Renal cortex interstitium (tissue), 15 donors: ENCODE measurements at places on chromosomes 4 and X. TPM values are rescaled to one million over a fixed set of nuclear protein-coding genes. Genes with fewer than 3 reads are reported as not detected.

DNA sequence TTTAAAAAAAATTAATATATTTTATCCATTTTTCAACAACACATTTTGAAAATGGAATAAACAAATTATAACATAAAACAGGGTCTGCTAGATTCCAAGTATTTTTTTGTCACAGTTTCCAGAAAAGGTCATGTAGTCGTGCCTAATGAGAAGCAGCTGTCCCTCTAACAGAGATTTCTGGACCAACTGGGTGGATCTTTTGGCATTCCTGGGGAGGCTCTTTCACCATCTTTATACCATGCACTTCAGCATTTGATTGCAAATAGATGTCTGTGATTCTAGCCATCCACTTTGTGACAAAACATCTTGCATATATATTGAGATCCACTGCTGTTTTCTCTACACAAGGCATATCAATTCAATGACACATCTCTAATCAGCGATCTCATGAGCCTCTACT lies 210.7 kb upstream of the LDB2 start:
- DNase-seq = no peak

- DNase-seq = no peak
Observed at GRCh38 chr4:82833696-82834313, 35.2 kb upstream of the SCD5 start.

GNPDA2 gene
- polyA plus RNA-seq = 29.0 TPM

- DNase-seq = no peak
Observed at GRCh38 chrX:119398974-119399771, at the start of gene SLC25A43. TSS of gene SLC25A43 (plus strand) at chrX:119399336. CDS start at chrX:119399404, 68 bp downstream.

- no peak for DNase-seq
Observed at GRCh38 chrX:8288590-8288989, 117.5 kb upstream of the VCX2 start.

GRCh38 chr4:57854748-57855147 lies 744.6 kb upstream of the IGFBP7 start:
- peak; percentile 4 for DNase-seq

SPANXA1 gene
- not detected for polyA plus RNA-seq

DNA sequence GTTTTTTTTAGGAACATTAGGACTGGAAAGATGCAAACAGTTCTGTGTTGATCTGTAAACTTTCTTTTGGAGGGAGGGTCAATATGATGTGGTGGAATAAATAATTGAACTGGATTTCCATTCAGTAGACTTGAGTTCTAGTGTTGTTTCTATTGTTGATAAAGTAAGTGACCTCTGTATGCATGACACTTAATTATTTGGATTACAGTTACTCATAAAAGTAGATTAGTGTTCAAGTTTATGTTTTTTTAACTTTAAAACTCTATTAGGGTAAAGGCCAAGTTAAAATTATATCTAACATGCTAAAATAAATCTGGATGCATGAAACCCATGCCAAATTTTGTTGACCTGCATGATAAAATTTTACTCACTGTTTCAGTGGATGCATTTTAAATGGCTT lies 85.4 kb upstream of the NR3C2 start:
- no peak for DNase-seq
